ENCODE measurements at places on chromosomes 3 and 15. TPM values are rescaled to one million over a fixed set of nuclear protein-coding genes. Genes with fewer than 3 reads are reported as not detected.

The LIPH gene
- 162 TPM for total RNA-seq

The TRH gene
- not detected for total RNA-seq

The MORC1 gene
- total RNA-seq, result not detected

The SLC49A4 gene
- 21.7 TPM for total RNA-seq

The CKMT1A gene
- 229 TPM for total RNA-seq

DNA sequence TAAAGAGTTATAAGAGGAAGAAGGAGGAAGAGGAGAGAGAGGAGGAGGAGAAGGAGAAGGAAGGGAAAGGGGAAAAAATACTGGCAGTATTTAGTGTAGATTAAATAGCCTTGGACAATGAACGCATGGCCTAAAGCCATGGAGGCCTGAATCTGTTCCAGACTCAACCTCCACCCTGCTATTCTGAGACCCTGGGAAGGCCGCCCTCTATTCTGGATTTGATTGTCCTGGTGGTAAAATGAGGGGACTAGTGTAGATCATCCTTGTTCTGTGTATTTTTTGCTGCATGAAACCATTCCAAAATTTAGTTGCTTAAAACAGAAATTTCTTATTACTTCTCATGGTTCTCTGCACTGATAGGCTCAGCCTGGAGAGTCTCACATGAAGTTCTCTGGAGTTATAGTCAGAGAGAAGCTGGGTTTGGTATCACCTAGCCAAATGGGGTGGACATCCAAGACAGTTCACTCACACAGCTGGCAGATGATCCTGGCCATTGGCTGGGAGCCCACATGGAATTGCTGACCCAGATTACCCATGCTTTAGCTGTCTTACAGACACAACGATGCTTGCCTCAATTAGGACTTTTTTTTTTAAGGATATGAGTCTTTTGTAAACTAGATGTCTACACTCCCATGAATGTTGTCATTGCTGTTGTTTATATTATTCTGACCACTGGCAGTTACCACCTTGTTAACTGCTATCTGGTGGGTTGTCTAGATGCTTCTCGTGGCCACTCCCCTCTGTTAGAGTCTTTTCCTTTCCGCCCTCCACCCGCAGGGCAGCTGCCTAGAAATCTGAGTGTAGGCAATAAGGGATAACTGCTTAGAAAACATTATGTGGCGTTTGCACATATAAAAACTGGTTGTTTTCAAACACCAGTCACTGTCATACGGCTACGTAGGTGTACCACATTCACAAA is 149.9 kb downstream of the SST start:
- DNase-seq, result no peak

DNA sequence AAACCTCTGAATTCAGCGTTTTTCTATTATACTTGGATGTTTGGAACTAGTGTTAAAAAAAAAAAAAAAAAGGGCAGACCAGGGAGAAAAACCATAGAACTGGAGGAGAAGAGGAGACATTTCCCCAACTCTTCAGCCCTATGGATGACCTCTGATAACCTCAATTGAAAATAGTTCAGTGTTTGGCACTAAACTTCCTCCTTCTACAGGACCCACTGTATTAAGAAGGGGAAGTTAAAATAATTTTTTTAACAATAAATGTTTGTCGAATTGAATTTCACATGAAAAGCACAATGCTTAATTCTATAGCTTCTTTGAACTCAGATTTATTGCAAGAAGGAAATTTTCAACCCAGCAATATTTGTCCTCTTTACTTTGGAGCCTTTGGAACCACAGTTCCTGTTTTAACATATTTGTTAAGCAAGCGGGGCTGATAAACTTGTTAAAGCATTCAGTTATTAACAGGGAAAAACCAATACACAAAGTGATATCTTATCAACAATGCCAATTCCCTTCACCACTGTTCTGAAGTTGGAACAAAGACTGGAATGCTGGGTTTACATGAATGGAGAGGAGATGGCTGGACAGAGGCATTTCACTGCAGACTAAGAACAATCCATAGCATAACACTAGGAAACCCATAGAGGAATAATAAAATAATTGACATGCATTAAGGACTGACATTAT is 3.1 kb upstream of the A4GNT start:
- no peak for DNase-seq

- DNase-seq, result no peak
Measured at GRCh38 chr15:96598514-96598913, 268.0 kb downstream of the NR2F2 start.

- no peak for DNase-seq
Measured at GRCh38 chr3:7436542-7436941, 575.6 kb downstream of the GRM7 start.

DNA sequence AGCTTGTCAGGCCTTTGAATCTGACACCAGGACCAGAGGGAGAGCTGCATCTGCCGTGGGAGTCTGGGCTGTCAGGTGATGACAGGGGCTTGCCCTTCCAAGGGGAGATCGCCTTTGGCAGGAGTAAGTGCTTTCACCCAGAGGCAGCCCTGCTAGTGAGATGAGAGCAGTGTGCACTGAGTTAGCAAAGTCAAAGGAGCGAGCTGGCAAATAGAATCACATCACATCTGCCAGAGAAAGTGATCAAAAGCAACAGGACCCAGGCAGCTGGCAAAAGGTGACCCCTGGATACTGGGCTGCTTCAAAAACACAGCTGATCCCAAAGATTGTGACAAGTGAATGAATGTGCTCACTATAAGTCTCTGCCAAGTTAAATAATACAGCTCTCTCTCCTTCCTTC is 36.1 kb upstream of the PYDC2 start:
- DNase-seq, result no peak

DNA sequence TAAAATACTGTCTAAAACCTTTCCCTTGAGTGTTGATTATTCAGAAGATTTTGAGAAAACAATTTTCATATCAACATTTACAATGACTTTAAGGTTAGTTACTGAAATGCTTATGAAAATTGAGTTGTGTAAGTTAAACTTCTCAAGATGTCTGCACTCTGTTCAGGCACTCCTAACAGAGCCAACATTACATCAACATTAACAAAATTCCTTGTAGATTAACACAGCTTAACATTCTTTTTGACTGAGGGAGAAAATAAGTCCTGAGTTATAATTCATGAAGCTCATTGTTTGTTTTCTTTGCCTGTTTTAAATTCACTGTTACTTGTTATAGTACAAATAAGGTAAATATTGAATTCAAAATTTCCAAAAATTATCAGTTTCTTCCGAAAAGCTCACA is 9.0 kb downstream of the ACKR4 start:
- no peak for DNase-seq

- DNase-seq, result no peak
Measured at GRCh38 chr15:49490966-49491365, 67.9 kb downstream of the FGF7 start.

DNA sequence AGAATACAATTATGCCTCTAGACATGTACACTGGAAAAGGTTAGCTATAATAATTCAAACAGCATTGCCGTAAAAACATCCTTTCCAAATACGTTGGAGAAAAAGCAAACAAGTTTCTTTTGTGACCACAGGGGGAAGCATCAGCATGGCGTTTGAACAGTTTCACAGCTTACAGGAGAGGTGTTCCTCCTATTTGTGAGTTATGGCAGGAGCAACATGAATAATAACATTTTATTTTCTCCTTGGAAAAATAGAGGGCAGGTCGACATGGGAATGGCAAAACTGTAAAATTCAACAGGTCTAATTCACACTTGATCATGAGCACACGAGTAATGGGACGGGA is 39.7 kb upstream of the GADL1 start:
- no peak for DNase-seq

DNA sequence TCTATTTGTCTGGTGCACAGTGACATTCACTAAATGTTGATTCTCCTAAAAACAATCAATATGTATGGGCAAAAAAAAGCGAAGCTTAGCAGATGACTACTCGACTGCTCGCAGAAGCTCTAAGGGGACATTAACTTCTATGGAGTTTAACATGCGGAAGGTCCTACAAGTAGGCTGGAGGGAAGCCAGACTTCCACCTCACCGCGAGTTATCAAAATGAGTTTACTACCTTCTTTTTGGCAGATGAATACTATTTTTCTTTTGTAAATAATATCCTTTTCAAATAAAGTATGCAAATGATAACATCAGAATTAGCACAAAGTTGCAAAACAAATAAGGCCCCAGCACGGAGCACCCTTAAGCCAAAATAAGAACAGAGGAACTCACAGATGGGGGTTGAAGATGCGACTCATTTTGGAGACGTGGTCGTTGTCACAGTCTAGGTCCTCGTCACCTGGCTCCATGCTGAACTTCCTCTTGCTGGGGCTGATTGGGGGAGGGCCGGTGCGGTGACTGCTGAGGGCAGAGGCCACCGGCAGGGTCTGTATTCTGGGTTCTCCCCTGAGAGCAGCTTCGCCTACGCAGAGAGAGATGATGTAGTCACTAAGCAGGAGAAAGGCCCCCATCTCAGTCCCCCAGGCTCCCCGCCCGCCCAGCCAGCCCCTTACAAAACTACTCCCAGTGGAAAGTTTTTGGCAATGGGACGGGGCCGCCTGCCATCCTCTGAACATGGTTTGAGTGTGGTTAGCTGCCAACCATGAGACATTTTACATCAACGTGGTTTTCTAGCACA is 42.1 kb downstream of the VGLL4 start:
- no peak for DNase-seq

DNA sequence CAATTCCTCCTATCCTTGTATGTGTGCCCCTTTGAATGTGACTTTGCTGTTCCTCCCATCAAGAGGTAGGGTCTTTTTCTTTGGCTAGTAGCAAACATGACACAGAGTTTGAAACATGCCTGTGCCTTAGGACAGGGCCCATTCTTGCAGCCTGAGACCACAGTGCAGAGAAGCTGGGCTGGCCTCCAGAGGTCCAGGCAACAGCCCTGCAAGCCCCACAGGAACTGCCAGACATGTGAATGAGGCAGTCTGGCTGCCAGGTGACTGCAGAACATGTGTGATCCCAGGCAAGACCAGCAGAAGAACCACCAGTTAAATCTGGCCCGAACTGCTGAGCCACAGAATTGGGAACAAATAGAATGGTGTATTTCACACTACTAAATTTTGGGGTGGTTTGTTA is 1.2 kb upstream of the HGD start:
- DNase-seq, result no peak

DNA sequence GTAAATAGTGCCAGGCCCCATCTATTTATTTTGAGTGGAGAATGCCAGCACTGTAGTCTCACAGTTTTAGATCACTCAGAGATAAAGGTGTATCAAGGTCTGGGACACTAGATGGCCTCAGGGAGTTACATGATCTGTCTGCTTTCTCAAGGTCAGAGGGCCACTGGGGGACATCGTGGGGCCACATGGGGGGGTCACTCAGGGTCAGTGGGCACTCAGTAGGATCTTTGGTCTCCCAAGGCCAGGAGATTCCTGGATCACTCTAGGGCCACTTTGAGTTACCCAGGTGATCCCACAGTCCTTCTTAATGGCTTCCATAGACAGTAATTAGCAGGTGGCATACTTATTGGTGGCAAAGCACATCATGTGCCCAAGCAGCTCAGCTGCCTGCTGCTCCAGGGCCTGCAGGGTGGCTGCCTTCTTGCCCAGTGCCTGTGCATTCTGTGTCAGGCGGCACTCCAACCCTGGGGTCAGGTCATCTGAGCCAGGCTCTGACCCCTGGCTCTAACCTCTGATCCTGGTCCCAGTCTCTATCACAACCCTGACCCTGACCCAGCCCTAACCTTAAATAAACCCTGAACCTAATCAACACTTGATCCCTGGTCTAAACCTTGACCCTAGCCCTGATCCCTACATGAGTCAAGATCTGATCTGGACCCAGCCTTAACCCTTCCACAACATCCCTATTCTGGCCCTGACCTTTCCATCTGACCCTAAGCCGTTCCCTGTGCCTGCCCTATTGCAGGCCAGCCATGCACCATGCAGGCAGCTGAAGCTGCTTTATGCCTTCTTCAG is 1.8 kb upstream of the LAMB2 start:
- no peak for DNase-seq

DNA sequence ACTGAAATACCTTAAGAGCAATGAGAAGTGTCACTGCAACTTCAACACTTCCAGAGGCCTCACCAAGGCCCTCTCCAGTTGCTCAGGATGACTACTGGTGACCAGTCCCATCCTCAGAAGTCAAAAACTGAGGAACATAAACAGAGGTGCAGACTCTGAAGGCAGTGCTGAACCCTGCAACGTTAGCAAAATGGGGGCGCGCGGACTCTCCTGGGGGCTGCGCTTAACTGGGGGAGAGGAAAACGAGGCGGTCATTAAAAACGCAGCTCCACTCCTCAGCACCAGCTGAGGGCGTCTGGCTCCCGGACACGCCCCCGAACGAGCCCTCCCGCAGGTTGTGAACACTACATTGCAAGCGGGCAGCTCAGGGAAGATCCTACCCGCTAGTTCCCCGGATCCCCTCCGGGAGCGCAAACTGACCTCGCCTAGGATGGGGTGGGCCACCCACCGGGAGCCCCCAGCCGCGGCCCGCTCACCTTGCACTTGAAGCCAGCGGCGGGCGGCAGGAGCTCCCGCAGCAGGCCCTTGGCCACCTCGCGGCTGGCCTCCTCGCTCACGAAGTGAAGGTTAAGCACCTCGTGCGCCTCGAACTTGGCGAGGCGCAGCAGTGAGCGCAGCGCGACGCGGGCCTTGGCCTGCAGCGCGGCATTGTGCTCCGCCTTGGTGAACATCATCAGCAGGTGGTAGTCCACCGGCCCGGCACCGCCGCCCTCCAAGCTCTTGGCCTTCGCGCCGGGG is 711 bp downstream of the XXYLT1 start:
- DNase-seq, result peak; percentile 64

DNA sequence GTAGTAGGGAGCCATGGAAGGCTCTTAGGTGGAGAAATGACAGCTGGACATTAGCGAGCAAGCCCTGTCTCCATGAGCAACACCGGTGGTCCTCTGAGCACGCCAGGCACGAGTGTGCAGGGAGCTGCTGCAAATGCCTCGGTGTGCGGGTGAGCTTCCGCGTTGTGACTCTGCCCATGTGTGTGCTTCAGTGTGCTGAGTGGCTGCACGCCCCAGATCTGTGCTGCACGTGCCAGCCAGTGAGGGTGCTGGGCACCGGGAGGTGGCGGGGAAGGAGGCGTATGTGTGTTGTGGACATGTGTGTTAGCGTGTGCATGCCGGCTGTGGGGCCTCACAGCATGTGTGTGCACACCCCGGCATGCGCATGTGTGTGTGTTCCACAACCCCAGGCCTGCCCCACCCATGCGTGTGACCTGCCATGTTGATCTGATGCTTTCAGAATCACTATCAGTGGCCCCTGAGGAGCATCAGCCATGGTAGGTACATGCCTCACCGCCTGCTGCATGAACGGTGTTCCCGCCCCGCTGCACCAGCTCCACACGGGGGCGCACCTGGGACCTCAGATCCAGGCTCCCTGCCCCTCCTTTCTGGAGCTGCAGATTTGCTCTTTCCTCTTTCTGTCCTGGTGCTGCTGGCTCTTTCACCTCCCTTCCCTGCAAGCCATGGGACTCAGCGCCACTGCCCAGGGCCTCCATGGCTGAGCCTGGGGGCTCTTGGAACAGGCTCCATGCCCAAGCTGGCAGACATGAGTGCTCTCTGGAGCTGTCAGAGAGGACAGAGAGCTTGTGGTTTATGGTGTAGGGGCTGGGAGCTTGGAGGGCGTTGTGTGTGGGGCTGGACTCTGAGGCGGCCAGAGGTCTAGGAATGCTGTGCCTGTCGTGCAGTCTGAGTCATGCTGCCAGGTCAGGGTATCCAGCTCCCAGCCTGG is 169.4 kb downstream of the TBC1D2B start:
- DNase-seq, result peak; percentile 77
